EL (cell line): ENCODE measurements at places on chromosomes 7 and 10.

- DNase-seq, result no peak
Measured at GRCh38 chr7:36515847-36516246, 126.2 kb downstream of the ANLN start.

GRCh38 chr7:18573410-18574234 is 78.1 kb downstream of the HDAC9 start:
- no peak for DNase-seq

DNA sequence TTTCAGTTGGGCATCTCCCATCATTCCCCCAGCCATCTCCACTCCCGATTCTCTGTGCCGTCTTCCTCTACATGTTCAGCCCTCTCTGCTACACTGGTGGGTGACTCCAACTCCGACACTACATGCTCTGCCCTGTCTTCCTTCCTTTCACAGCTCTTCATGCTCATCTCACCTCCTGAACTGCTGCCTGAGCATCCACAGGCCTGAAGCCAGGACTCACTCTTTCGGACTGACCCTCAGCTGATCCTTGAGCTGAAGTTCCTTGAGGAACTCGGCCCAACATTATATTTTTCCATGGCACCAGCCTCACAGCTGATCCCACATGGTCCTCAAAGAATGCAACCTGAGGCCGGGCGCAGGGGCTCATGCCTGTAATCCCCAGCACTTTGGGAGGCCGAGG is 538.4 kb downstream of the PTPRN2 start:
- DNase-seq, result no peak

- no peak for DNase-seq
Measured at GRCh38 chr10:126264102-126265018, 123.9 kb downstream of the ADAM12 start.

DNA sequence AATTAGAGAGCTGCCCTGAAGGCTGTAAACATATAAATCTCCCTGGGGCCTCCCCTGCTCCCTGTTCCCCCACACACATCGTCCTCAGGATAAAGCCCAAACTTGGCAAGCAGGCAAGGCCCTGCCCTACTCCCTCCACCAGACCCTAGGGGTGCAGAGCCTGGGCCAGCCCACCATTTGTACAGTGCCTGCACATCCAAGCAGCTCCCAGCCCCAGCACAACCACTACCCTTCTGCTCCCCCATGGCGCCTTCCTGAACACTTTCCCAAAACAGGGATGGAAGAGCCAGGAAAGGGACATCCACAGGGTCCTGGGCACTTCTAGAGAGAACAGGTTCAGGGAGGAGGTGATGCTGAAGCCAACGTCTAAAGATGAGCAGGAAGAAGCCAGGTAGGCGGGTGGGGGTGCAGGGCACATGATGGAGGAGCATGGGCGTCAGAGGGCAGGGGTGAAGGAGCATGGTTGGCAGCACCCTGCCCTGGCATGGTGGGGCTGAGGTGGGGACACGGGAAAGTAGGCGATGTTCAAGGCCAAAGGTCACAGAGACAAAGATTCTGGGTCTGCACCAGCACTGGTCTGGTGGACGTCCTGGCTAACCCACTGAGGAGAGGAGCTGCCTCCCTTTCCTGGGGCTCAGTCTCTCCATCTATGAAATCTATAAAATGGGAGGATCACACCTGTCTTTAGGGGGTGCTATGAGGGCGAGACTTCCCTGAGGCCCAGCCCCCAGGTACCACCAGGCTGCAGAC is 140.6 kb downstream of the ARHGAP22 start:
- no peak for DNase-seq

DNA sequence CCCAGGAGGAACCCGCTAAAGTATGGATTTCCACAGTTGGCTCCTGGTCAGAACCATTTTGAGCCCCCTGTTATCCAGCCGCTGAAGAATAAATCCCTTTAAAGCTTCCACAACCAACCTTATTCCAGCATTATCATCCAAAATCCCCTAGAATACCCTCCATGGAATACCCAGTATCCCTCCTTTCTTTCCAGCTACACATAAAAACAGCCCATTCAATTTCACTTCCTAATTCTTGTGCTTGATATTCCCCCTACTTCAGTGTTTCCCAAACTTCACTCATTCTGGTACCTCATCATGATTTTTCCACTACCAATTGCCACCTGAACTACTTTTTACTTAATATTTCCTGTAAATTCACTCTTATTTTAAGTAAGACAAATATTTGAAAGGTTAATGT is 3.1 kb downstream of the MACC1 start:
- no peak for DNase-seq

DNA sequence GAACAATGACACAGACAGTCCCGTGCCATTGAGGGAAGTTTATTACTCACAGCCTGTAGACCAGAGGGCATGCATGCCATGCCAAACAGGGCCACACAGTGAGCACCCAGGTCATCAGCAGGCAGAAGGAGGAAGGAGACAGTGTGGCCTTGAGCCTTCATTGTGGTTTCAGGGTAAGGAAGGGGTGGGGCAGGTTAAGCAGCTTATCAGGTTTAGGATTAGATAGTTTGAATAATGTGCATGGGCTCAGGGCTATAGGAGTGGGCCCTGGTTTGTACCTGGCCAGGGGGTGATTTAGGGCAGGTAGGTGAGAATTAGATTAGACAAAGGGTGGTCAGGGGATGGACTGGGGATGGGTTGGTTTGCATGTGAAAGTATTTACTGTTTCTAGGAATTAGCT is 67.9 kb downstream of the ADCY1 start:
- DNase-seq, result no peak

GRCh38 chr10:6216916-6217315 is 14.2 kb downstream of the PFKFB3 start:
- no peak for DNase-seq

DNA sequence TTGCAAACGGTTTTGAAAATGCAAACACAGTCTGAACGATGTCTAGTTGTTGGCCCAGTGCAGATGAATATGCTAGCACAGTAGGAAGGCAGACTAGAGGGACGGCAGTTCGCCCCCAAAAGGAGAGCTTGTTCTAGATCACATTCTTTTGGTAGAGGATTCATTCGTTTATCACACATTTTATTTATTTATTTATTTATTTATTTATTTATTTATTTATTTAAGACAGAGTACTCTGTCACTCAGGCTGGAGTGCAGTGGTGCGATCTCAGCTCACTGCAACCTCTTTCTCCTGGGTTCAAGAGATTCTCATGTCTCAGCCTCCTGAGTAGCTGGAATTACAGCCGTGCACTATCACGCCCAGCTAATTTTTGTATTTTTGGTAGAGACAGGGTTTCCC is 59.4 kb upstream of the ZPBP start:
- no peak for DNase-seq
